Stimulated activated CD8-positive, alpha-beta memory T cell treated with anti-CD3 and anti-CD28 coated beads, Interleukin-15, amount 100 ng/mL, for 48 hours (primary cell): ENCODE measurements at places on chromosomes 2 and 18.

GRCh38 chr2:33058716-33059470 lies 112.1 kb downstream of the LTBP1 start:
- DNase-seq, result no peak

- peak; percentile 63 for DNase-seq
These were observed at the start of gene HMSD for GRCh38 chr18:63949068-63949737. Gene HMSD, plus strand, starts transcription at chr18:63949301. Its CDS starts 4,155 bp downstream, at chr18:63953456.

DNA sequence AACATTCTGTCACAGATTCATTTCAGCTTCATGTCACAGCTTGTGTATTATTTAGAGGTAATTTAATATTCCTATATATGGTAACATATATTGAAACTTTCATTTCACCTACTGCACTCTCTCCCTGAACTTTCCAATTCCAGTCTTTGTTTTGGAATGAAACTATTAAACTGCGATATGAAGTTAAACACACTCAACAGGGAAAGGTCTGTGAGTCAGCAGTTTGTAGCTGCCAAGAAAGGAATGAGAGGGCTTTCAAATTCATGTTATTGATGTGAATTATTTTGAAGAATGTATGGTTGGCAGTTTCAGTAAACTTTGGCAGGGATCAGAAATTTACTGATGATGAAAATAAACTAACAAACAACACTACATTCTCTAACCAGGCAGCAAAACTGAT lies 148.3 kb downstream of the HNMT start:
- no peak for DNase-seq

DNA sequence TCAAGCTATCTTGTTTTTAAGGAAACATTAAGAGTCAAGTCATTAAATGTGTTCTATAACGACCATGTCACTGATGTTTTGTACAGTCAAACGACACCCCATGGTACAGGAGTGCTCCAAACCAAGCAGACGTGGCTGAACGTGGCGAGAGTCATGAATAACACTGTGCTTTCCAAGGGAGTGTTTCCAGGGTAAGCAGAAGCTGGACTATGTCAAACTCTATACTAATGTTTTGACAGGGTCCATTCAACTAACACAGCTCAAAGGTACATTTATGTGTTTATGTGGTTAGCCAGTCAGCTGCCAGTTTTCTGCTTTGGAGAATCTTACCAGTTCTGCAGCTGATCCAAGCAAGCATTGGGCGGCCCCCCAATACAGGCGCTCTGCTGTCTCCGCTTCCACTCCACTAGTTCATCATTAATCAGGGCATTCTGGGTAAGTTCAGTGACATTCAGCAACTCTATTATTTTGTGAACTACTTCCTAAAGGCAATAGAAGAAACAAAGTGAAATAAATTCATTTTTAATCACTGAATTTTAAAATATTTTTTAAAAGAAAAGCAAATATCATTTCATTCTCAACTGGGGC lies 16.4 kb downstream of the STAT1 start:
- no peak for DNase-seq

DNA sequence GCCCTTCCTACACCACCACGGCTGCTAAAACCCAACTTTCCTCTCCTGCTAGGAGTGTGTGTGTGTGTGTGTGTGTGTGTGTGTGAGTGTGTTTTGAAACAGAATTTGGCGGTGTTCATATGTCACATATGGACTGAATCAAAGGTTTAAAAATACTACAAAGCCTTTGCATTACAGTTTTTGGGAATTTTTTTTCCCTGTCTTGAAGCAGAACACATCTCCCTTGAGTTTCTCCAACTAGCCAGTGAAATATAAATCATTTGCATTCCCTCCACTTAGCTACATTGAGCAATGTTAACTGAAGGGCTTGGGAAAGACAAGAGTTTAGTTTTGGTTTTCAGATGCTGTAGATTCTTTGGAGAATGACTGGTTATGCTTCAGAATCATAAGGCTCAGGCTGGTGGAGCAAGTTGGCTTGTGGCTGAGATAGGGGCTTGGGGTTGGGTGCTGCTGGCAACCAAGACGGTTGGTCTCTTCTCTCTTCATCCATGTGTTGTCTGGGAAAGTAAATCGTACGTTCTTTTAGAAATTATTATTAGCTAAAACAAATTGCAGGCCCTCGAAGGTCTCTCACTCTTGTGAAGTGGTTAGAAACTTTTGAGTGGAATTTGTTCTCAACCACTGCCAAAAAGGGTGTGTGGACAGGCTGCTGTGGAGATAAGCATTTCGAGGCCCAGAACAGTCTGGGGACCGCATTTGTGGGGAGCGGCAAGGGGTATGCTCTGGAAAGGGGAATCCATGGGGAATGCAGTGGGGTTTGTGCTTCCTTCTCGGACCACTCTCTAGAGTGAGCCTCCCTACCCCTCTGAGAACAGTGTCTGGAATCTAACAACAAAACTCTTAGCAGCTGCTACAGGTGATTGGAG lies 1.4 kb downstream of the NRP2 start:
- no peak for DNase-seq

- no peak for DNase-seq
These were observed 40.8 kb downstream of the ATOH8 start for GRCh38 chr2:85794491-85795121.

DNA sequence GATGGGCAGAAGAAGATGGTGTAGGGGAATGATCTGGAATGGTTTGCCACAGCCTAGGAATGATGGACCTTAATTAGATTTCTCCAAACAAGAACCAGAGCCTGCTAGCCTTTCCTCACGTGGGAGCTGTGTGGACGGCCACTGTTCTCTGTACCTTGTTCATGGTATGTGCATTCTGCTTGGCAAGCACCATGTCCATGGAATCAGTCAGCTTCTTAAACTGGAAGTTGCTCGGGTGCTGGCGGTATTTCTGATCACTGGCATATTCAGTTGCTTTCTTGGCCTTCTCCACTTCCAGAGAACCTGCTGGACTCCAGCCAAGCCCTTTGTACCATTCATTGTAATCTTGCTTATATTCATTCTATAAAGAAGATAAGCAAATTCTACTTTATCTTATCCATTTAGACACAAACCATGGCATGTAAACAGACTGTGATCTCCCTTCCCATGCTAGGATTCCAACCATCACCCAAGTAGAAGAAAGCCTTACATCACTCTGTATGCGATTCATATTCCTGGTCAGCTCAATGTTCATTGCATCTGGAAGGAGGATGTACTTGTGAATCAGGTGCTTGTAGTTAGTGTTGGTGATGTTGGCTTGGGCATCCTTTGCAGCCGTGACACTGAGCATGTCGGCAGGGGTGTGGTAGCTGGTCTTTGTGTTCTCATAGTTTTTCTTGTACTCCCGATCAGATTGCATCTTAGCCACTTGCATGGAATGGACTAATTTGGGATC lies 78.4 kb downstream of the NEB start:
- no peak for DNase-seq

- DNase-seq, result no peak
These were observed at the start of gene SLC16A14 for GRCh38 chr2:230068651-230069055. Gene SLC16A14, minus strand, starts transcription at chr2:230068924. Its CDS starts 9,572 bp downstream, at chr2:230059352.

- no peak for DNase-seq
These were observed 24.0 kb downstream of the IL1B start for GRCh38 chr2:112812318-112813267.

GRCh38 chr18:25646971-25647370 lies 295.0 kb upstream of the ZNF521 start:
- DNase-seq, result no peak

DNA sequence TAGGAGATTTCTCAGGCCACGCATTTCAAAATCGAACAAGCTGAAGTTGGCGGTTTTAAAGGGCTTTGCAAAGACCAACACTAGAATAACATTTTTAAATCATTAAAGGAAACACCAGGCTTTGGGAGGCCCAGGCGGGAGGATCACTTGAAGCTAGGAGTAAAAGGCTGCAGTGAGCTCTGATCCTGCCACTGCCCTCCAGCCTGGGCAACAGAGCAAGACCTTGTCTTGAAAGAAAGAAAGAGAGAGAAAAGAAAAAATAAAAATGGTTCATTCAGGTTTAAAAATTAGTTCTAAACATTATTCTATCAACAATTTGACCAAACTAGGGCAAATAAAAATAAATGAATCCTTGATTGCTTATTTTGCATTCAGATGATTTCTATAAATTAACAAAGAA lies 789 bp upstream of the CHST9 start:
- DNase-seq, result no peak

DNA sequence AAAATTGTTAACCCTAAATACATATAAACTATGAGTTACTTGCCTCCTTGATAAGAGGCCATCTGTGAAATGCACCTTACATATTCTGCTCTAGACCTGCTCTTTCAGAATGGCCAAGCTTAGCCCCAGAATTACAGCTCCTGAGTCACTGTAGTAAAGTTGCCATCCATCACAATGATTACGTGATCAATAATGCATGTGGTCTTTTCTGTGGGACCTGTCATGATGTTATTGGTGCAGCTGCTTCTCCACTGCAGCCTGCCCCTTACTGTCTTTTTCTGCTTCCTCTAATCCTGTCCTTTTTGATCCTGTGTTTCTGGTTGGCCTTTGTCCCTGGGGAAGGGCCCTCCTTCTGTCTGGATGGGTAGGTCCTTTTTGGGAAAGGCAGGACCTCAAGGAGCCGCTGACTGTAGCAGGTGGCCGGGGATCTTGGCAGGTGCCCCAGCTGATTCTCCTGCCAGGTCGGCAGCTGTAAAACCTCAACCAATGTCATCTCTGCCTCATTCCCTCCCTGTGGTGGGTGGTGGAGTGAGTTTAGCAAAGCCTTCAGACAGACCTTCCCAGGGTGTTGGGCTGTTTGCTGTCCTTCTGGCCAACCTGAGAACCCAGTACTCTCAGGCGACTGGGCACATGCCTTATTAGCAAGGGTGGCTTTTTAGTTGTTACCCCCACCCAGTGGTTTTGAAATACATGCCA lies 126.2 kb upstream of the EML6 start:
- DNase-seq, result no peak

DNA sequence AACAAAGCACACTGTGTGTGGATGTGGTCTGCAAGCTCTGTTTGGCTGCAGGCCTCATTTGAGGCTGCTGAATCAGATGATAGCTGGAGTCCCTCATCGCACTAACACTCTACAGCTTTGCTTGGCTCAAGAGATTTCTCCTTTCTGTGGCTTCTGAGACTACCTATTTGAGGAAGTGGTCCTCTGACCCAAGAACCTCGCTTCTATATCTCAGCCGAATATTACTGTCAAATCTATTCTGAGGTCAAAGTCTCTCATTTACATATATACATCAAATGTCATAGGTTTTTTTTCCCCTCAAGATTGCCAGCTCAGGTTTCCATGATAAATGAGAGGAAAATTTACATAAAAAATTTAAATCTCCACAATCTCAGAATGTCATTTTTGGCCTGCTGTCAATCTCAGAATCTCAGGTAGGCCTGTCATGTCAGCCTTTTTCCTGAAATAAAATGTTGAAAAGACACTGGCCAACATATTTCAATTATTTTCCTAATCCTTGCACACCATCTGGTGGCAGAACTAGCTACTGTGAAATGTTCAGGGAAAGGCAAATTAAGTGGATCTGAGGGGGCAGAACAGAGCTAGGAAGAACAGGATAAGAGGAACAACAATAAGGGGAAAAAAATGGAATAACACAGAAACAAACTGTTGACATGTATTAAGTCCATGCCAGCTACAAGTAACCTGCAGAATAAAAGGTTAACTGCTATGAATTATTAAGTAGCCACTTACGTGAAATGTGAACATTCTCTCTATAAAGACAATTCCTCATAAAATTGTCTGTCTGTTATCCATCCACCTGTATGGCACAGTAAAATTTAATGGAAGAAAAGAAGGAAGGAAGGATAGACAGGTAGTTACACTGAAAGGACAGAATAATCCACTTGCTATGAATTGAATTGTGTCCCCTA lies 39.3 kb downstream of the AP1S3 start:
- DNase-seq, result no peak

GRCh38 chr2:30639836-30640235 lies 167.4 kb downstream of the CAPN13 start:
- DNase-seq, result no peak

- DNase-seq, result no peak
These were observed 31.9 kb upstream of the CEP68 start for GRCh38 chr2:65024149-65024829.

GRCh38 chr18:45801416-45802004 lies 24.0 kb upstream of the SIGLEC15 start:
- DNase-seq, result no peak

DNA sequence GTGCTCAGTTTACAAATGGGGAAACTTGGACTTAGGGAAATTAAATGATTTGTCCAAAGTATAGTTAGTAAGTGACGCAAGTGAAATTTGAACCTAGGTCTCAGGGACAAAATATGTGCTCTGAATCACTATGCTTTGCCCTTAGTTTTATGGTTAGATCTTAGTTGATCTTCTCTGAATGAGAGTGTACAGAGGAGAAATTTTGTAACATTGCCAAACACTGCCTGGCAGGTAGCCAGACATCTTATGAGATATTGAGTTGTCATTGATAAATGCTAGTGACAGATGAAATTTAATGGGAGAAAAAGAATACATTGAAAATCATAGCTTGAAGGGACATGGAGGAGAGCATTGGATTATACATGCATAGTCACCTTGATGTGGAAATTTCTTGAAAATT lies 91.4 kb downstream of the GALNT1 start:
- no peak for DNase-seq

DNA sequence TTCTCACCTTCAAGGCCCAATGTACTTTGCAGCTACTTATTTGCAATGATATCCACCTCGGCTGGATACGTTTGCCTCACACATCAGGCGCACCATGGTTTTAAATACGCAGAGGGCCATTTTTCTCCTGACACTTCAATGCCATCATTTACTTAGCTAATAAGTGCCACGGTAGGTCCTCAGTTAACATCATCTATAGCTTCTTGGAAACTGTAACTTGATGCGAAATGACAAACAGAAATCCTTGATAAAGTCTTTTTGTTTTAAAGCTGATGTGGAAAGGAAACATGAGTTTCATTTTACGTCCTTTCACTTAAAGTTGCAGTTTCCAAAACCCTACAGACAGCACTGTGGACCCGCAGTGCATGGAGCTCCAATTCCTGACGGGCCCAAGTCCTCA lies 37.1 kb downstream of the ZNF516 start:
- DNase-seq, result no peak

GRCh38 chr2:38554973-38555595 lies 47.6 kb downstream of the HNRNPLL start:
- DNase-seq, result no peak

DNA sequence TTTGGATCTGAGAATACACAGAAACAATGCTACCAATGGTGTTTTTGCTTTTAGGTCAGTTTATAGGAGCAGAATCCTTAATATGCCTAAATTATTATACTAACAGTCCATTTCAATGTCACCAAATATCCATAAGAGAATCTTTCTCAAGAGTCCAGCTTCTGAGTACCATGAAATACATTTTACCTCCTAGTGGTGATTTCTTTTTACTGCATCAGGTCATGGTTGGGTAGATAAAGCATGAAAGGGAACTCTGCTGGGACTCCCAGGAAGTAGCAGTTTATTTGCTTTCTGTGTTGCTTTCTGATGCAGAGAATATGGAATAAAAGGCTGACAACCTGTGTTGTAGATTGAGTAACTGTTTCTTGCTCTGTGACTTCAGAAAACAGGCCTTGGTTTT lies 115.6 kb downstream of the PPP1R1C start:
- no peak for DNase-seq

DNA sequence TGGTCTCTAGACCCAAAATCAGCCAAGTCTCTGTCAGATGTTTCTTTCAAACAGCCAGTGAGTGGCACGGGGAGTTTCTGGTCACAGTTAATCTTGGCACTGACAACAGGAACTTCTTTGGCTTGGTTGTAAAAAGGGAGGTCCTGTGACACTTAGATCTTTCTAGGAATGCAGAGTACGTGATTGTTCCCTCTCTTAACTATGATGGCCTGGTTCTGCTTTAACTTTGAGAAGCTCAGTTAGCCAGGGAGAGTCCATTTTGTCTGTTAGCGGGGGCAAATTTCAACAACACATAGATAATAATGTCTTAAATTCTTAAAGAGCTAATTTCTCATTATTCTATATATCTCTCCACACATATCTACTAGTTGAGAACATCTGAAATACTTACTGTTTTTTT lies 344.5 kb upstream of the LRRTM4 start:
- no peak for DNase-seq
